Astrocyte (in vitro differentiated cells and primary cell): ENCODE measurements at places on chromosomes 16 and 17. TPM values are rescaled to one million over a fixed set of nuclear protein-coding genes. Genes with fewer than 3 reads are reported as not detected.

Gene KCNJ2
- total RNA-seq = 5.9 and 10.2 TPM in 2 replicates

Gene HBA1
- total RNA-seq = 1.6 TPM in 1 of 2 replicates, not detected in the other

Gene KLHL10
- total RNA-seq = not detected in 2 replicates

DNA sequence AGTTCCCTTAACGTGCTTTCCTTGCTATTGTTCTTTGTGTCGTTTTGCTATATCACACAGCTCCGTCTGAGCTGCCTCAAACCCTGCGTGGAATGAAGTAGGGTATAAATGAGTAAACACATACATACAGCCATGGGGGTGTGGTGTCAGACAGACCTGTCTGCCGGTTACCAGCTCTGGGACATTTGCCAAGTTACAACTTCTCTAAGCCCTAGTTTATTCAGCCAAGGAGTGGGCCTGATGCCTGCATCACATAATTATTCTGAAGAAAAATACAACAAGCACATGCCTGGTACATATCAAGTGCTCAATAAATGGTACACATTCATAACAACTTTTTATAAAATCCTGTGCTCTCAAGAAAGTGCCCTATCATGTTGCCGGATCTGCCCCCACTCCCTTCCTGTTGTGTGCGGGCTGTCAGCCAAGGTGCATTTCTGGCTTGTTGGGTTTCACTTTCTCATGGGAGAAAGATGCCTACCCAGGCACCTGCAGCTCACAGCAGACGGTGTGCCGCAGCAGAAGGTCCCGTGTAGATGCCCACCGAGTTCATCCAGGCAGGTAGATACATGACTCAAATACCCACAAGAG lies 30.5 kb downstream of the SMPD3 start:
- no peak overlapping the region for H3K4me3 ChIP-seq
- no peaks in the 10 kb centered on the region for H3K4me1 ChIP-seq
- H3K27ac ChIP-seq = no peak overlapping the region
- DNase-seq = no peak

DNA sequence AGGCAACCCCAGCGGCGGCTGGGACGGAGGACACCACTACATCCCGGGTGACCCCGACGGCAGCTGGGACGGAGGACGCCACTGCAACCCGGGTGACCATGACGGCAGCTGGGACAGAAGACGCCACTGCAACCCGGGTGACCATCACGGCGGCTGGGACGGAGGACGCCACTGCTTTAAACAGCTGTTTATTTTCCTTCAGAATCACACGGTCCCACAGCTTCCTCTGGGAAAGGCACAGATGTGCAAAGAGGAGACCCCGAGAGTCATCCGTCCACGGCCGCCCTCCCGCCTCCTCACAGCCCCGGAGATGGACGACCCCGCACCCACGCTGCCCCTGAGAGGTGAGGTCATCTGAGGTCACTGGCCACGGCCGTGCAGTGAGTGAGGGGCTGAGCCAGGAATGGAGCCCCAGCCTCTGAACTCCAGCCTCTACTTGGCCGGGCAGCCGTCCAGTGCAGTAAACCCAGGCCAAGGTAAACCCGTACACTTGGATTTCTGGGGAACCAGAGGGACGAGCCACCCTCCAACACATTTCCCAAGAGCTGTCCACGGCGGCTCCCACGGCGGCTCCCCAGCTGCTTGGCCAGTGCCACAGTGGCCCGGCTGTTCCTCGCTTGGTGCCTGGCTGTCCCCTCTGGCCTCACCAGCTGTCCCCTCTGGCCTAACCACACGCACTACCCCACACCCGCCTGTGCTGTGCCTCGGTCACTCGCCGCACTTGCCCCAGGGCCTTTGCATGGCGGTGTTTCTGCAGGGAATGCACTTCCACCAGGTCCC lies 43.2 kb upstream of the PABPN1L start:
- no peak for DNase-seq
- no peaks in the 10 kb centered on the region for H3K36me3 ChIP-seq
- no peak overlapping the region for H3K27ac ChIP-seq
- H3K27me3 ChIP-seq = no peaks in the 10 kb centered on the region

GRCh38 chr16:2233872-2234812 lies 2.1 kb upstream of the DNASE1L2 start:
- peaks cover 10% of the 10 kb centered on the region for H3K4me1 ChIP-seq
- H3K27me3 ChIP-seq = peaks cover 4% of the 10 kb centered on the region
- no peak for DNase-seq
- no peak overlapping the region for H3K4me3 ChIP-seq
- no peak overlapping the region for H3K27ac ChIP-seq
- peaks cover 4% of the 10 kb centered on the region for H3K36me3 ChIP-seq
